ENCODE measurements at places on chromosomes 6 and 20. TPM values are rescaled to one million over a fixed set of nuclear protein-coding genes. Genes with fewer than 3 reads are reported as not detected.
A peak's percentile ranks its signal among the peaks of the same experiment; 100 is the strongest.

DNA sequence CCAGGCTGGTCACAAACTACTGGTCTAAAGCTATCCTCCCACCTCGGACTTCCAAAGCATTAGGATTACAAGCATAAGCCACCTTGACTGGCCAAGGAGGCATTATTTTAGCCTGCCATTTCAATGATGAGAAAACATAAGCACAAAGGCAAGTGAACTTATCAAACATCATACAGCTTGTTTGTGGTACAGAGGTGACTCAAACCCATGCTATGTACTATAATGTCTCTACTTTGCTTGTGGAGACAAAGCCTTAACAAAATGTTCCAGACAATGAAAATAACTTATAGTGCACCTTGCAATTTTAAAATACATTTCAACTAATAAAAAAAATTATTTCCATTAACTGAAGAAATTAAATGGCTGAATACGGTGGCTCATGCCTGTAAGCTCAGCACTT, 26.2 kb downstream of the HDAC2 start:
- peak; percentile 34 for DNase-seq

DNA sequence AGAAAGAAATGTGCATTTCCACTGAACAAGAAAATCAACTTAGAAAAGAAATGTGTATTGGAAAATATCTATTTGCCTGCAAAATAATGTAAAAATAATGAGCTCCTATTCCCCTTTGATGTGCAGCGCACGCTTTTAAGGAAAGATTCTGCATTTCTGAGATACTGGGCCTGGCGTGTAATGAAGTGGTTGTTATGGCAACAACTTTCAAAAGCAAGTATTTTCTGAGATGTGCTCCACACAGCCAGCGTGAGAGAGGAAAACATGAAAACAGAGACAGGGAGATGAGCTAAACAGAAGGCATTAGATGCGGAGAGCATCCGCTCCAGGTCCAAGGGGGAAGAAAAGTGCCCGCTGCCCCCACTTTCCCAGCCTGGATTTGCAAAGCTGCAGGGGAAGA, 39.1 kb upstream of the GTSF1L start:
- no peak for DNase-seq

DNA sequence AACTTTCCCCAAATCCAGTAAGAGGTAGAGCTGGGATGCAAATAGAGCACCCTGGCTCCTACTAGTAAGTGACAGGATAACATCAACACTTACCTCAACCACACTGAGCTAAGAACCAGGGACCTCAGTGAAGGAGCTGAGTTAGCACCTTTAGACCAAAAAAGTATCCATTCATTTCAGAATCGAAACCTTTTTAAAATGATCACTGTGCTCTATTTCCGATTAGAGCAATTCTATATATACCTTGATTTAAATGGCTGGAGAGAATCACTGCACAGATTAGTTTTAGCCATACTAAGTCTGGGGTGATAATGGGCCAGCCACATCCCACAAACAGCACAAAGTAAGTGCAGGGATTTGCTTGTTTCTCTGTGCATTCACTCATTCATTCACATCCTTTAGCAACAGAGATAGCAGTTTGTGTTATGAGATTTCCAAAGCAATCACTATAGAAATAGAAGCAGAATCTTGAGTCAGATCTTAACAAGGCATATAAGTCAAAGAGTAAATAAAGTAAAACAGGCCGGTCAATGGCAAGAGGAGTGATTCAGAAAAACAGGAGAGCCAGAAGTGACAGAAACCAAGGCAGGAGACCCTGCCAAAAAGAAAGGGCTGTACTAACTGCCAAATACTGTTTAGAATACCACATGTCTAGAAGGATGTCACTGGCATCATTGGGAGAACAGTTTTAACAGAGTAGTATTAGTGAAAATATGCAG, 136.3 kb downstream of the KIF13A start:
- DNase-seq: no peak

DNA sequence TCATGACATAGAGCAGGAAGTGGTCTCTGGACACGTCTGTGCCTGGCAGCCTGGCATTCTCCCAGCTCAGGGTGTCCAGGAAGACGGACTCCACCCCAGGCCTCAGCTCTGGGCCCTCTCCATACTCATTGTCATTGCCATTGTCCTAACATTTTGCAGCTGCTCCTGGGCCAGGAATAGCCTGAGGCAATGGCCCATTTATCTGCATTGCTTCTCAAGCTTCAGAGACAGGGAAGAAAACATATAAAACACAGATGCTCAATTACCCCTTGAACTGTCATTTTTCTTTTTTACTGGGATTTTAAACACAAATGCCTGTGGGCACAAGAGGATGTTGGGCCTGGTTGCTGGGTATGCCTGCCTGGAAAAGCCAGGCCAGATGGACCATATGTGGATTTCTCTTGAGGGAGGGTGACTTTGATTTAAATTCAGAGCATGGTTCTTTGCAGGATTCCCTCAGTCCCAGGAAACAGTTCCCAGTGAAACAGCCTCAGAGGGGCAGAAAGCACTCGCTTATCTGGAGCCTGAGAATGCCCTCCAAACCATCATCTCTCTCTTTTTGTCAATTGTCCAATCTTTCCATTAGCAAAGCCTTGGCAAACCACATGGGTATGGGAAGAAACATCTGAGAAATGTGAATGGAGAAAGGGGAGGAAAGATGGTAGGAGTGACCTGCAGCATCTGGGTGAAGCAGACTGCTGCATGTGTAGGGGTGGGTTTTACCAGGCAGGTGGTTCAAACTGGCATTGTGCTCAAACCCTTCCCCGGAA, 17.9 kb downstream of the LAMP5 start:
- DNase-seq: no peak

RIPOR3 gene
- 0.07 TPM for total RNA-seq

C2 gene
- total RNA-seq: not detected

DNA sequence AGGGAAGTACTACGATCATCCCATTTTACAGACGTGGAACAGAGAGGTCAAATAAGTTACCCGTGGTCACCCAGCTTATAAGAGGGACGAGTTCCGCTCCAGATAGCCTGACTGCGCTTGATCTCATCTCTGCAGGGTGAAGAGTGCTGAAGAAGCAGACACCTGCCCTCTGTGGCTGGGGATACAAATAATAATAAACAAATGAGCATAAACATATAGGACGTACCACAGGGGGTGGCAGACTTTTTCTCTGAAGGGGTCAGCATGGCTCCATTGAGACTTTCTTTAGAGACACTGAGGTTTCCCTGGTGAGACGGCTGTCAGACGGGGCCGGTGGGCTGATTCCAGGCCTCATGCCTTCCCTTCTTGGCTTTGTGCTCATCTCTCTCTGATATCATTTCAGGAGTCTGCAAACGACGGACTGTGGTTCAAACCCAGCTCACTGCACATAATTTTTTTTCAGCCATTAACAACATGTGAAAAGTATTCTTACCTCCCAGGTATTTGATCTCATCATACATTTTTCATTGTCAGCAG, 47.1 kb downstream of the IRF4 start:
- no peak for DNase-seq

BEND3 gene
- 8.3 TPM for total RNA-seq

DNA sequence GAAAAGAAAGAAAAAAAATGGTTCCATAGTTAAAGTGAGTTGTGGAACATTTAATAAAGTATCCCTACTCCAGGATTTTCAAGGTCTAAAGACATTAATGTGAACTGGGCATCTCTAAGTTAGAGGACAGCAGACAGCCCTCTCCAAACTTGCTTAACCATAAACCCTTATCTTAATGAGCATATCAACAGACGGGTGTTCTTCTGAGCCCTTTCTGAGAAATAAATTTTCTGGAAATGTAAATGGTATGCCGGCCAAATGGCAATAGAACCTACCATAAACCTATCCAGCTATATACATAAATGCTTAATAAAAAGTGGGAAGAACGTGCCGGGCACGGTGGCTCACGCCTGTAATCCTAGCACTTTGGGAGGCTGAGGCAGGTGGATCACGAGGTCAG, 12.5 kb downstream of the SLC18B1 start:
- no peak for DNase-seq

Measured in foreskin keratinocyte (primary cell).